Muscle of leg (tissue), 16 donors: ENCODE measurements at places on chromosomes 2 and 18. TPM values are rescaled to one million over a fixed set of nuclear protein-coding genes. Genes with fewer than 3 reads are reported as not detected.

DNA sequence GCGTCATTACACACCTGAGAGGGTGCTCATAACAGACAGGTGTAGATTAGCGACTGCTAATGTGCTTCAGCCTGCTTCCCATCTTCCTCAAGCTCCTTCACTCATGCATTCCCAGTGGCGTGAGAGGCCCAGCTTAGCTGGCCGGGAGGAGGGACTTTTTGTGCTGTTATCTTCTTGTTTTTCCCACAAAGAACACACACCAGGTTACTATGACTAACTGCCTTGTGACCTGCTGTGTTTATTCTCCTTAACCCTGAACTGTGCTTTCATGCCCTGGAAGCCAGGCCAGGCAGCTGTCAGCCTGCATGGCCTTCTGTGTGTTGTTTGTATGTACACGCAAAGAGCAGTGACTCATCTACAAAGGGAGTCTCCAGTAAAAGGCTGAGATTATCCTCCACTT lies 143.8 kb downstream of the PIEZO2 start:
- DNase-seq, result peak; percentile 44

DNA sequence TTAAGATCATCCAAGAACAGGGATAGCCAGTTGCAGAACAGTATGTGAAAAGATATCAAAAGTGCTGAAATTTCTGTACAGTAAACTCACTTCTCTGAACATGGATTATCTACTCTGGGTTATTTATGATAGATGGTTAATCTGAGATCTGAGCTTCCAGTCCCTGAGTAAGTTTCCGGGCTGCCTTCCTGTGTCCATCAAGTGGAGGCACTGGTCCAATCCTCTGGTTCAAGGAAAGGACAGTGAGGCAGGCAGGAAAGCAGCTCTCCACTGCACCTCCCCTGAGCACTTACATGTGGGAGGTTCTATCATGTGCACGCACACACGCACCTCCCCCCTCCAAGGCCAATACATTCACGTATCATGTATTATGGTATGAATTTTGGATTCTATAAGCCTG lies 32.5 kb downstream of the GPR45 start:
- no peak for DNase-seq

COQ10B gene
- total RNA-seq, result 11.6 TPM

GRCh38 chr2:159075727-159076126 lies 107.3 kb downstream of the TANC1 start:
- DNase-seq, result no peak

- peak; percentile 80 for DNase-seq
Observed at GRCh38 chr18:25795213-25795612, 295.2 kb downstream of the SS18 start.

IMP4 gene
- total RNA-seq, result 45.8 TPM

- no peak for DNase-seq
Observed at GRCh38 chr18:10139783-10140410, 226.1 kb downstream of the VAPA start.

GRCh38 chr18:52289392-52289791 lies 50.6 kb upstream of the DCC start:
- DNase-seq, result no peak

NABP1 gene
- 8.8 TPM for total RNA-seq

DNA sequence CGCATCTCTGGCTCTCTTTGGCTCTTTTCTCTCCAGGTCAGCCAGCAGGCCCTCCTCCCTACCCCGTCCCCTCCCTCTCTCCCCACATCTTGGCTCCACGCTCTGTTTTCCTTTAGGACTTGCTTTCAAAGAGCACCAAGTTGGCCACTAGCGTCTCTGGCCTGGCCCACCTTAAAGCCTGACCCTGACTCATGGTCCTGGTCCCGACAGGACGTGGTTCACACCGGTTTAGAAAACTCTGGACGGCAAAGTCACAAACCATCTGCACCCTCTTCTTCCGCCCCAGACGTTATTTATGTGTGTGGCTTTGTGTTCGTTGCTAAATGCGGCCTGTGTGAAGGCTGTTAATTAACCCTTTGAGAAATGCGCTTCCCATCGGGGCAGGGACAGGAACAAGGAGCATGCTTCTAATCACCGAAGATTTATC lies 169.0 kb upstream of the HAAO start:
- DNase-seq, result peak; percentile 96

MYO5B gene
- total RNA-seq, result 0.98 TPM

SLC8A1 gene
- total RNA-seq, result 36.8 TPM
